ENCODE measurements at places on chromosomes 7 and 10. TPM values are rescaled to one million over a fixed set of nuclear protein-coding genes. Genes with fewer than 3 reads are reported as not detected.

Gene PDE6C
- not detected for total RNA-seq

DNA sequence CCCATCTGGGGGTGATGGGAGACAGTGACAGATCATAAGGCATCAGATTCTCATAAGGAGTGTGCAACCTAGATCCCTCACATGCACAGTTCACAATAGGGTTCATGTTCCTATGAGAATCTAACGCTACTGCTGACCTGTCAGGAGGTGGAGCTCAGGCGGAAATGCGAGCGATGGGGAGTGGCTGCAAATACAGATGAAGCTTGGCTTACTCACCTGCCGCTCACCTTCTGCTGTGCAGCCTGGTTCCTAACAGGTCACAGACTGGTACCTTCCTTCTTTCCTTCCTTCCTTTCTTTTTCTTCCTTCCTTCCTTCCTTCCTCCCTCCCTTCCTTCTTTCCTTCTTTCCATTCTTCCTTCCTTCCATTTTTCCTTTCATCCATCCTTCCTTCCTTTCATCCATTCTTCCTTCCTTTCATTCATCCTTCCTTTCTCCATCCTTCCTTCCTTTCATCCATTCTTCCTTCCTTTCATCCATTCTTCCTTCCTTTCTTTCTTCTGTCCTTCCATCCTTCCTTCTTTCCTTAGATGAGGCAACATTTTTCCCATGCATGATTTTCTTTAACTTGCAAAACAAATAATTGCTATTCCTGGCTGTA is 370.0 kb upstream of the AUTS2 start:
- DNase-seq, result no peak

GRCh38 chr10:122323941-122324675 is 50.4 kb upstream of the PLEKHA1 start:
- no peak for DNase-seq

Gene AGAP9
- 13.1 TPM for total RNA-seq

Gene TMEM229A
- not detected for total RNA-seq

Gene CFAP70
- total RNA-seq, result 2.9 TPM

- DNase-seq, result no peak
These were observed 43.9 kb downstream of the PYROXD2 start for GRCh38 chr10:98370831-98371820.

Gene SHH
- not detected for total RNA-seq

DNA sequence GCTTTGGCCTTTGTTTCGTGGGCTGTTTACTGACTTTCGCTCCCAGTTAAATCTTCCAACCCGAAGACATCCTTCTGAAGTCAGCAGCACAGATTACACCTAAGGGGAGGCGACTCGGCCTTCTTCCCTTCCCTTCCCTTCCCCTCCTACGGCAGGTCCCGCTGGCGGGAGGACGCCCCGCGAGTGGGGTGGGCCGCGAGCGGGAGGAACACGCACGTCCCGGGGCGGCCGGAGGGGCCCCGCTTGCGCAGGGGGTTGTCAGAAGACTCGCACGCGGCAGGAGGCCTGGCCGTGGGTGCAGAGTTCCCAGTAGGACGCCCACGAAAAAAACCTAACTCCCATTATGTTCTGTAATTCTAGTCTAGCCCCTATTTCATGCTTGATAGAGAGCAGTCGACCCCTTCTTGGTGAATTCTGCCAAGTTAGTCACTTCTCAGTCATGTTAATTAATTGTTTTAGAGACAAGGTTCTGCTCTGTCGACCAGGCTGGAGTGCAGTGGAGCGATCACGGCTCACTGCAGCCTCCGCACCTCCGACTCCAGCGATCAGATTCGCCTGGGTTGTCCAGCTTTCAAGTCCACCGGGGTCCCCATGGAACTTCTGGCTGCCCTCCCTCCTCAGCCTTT is 19.2 kb upstream of the ZNF32 start:
- DNase-seq, result no peak

GRCh38 chr7:92785923-92786322 is 50.5 kb downstream of the CDK6 start:
- no peak for DNase-seq

DNA sequence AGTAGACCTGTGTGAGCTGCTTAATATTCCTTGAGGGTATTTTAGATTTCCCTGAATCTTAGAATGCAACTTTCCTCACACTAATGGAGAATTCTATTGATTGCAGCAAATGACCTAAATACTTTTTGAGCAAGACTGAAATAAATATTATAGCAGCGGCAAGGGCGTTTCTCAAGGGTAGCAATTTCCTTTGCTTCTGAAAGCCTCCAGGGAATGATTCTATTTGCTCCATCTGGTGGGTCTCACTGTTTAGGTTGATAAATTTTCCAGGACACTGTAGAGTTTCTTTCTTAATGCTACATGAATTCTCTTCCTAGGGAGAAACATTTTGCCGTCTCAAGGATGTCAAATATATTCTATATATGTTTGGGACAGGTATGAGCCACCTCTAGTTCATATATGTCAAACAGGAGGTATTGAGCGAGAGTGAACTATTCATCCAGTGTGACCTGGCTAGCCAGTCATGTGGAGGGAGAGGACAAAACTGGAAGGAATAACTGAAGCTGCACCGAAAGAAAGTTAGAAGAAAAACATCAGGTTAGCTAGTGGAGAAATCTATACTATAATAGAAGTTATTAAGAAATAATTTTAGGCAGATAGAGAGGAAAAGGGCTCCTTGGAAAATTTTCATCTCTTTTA is 57.9 kb upstream of the FZD8 start:
- no peak for DNase-seq

Gene PTPRN2
- 2.4 TPM for total RNA-seq

DNA sequence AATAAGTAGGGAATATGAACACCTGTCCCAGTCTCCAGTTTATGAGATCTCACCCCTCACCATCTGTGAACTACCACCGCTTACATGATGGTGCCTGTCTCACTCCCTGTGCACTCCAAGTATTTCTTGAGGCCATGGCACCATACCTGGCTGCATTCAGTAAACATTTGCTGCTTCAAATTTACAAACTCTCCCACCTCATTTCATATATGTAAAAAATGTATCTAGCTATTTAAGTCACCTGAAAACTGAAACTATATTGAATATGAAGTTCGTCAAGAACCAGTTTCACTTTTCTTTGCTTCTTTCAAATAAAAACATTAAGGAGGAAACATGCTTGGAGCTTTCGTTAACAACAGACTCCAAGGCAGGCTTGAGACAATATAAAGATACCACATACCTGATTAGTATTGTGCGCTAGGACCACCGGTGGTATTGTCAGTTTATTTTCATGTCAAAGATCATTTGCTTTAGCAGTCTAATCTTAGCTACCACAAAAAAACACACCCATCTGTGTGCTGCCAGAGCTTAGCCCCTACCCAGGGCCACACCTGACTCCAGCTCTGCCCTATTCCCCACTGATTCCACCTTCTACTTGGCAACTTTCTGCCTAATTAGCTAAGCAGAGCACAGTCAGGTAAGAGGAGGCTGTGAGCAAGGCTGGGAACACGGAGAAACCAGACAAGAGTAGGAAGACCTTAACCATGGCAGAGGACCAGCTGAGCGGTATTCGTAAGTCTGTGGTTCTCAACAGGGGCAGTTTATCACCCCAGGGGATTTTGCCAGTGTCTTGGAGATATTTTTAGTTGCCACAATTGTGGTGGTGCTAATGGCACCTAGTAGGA is 92.0 kb downstream of the ZFAND4 start:
- DNase-seq, result no peak

DNA sequence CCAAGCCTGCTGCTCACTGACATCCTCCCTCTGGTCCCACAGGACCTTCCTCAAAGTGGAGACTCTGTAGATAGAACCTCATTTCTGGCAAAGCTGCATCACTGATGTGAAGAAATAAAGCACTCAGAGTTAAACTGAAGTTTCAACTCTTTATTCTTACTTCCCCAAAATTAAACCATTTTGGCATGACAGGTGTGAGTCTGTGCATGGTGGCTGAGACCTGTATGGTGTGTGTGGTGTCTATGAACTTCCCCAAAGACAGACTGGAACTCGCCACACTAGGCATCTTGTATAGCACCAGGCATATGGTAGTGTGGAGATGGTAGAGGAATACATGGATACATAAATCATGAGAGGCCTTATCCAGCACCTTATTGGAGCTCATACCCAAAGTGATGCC is 6.6 kb upstream of the WDFY4 start:
- no peak for DNase-seq

Gene DRGX
- not detected for total RNA-seq

DNA sequence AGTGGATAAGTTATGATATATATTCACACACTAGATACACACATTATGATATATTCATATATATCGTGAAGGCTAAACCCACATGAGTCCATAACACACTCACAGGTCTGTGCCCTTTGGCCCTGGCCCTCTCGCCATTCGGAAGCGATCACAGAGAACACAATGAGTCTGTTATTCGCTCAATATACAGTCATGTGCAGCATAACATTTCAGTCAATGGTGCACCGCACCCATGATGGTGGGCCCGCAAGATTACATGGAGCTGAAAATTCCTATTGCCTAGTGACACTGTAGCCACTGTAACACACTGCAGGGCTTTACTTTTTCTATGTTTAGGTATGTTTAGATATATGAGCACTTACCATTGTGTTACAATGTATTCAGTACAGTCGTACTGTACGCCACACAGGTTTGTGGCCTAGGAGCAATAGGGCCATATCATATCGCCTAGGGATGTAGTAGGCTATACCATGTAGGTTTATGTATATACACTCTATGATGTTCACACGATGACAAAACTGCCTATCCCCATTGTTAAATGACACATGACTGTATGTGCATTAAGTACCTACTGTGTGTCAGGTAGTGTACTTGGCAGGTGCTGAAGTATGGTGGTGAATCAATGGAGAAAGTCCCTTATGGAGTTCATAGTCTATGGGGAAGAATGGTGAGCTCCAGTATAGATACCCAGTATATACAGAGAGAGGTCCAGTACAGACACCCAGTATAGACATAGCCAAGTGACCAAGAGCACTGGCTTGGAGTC is 198.8 kb upstream of the KLF14 start:
- no peak for DNase-seq

Gene SEMA3A
- total RNA-seq, result 4.3 TPM

Gene LIPF
- total RNA-seq, result not detected

DNA sequence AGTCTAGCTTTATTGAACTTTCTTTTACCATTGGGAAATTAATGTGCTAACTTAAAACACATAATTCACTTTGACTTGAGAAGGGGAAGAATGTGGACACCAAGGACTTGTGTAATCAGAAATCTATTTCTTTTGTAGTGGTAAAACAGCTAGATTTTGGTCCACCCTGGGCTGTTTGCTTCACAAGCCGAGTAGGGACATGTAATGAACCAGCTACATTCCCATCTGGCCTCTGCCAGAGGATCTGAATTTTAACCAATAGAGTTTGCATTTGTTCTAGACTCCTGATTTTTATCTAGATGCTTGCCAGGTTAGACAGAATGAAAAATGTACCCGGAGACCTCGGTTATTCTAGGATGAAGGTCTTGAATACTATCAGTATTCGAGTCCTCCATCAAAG is 1.9 kb downstream of the CACNB2 start:
- DNase-seq, result no peak

GRCh38 chr10:71269301-71270288 is 49.5 kb upstream of the SLC29A3 start:
- no peak for DNase-seq

- DNase-seq, result no peak
These were observed 33.9 kb upstream of the ORC5 start for GRCh38 chr7:104241538-104242209.

Gene IFIT1B
- total RNA-seq, result not detected

DNA sequence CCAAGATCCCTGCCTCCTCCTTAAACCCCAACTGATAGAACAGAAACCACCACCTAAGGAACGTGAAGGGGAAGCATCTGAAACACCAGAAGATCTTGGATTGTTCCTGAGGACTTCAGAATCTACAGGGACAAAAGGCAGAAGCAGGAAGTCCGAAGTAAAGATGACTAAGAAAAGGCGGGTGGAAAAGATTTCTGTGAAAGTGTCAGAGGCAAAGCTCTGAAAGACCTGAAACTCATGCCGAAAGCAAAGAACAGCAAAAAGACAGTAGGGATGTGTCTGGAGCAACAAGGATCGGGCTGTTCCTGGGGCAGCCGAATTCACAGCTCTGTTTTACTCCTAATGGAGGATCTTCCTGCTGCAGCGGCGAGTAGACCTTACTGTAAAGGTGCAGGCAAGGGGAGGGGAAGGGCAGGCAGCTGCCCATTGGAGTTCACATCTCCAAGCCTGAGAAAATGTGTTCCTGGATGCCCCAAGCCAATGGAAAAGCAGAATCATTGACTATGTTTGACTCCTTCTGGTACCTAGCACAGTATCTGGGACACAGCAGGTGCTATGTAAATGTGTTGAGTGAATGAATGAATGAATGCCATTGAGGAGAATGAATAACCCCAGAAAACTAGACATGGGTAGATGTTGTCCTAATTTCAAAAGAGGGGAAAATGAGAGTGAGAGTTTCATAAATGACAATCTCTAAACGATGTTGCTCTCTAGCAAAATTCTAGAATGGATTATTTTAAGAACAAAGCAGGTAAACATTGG is 40.4 kb downstream of the PDIA4 start:
- no peak for DNase-seq

DNA sequence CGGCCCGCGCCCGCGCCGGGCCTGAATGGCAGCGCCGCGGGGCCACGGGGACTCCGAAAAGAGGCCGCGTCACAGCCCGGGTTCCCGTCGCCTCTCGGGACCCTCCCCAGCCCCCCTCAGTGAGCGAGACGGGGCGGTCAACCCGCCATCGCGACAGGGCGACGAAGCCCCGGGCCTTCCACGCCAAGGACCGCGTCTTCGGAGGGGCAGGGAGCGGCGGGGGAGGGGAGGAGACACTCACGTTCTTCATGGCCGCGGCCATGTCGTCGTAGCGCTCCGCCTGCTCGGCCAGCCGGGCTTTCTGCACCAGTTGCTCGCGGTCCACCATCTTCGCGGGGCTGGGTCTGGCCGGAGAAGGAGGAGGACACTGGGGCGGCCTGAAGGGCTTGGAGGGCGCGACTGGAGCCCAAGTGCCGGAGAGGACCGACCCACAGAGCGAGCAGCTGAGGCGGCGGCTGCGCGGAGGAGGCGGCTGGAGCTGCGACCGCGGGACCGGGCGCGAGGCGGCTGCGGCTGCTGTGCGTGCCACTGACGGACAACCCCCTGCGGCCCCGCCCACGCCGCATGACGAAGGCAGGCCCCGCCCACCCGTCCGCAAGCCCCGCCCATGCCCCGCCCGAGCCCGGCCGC is at the start of gene YWHAG:
TSS of gene YWHAG (minus strand) at position 511 of the 630 bp plus-strand sequence. CDS start at position 328, 183 bp downstream.
- DNase-seq, result peak; percentile 66

Gene LRRC61
- 3.2 TPM for total RNA-seq

Data from omental fat pad (tissue), 4 donors.